ENCODE measurements at places on chromosomes 7 and 10. TPM values are rescaled to one million over a fixed set of nuclear protein-coding genes. Genes with fewer than 3 reads are reported as not detected.

TCERG1L gene
- total RNA-seq = not detected

KEL gene
- total RNA-seq = not detected

ZNF282 gene
- total RNA-seq = 14.6 TPM

GPC2 gene
- 1.1 TPM for total RNA-seq

SLC18A3 gene
- not detected for total RNA-seq

FAM25C gene
- total RNA-seq = not detected

FAM25A gene
- not detected for total RNA-seq

GRM8 gene
- total RNA-seq = 0.14 TPM

SEMA4G gene
- total RNA-seq = 0.92 TPM

MMS19 gene
- 41.4 TPM for total RNA-seq

ANKRD30A gene
- not detected for total RNA-seq

ARHGEF5 gene
- 0.71 TPM for total RNA-seq

NSMCE4A gene
- total RNA-seq = 16.5 TPM

HOXA1 gene
- 1.00 TPM for total RNA-seq

MEOX2 gene
- 0.37 TPM for total RNA-seq

MMRN2 gene
- total RNA-seq = 1.7 TPM

TNPO3 gene
- 56.4 TPM for total RNA-seq

SPACDR gene
- 0.14 TPM for total RNA-seq

ZNF248 gene
- total RNA-seq = 10.5 TPM

ANXA8 gene
- 1.4 TPM for total RNA-seq

GIMAP7 gene
- 0.09 TPM for total RNA-seq
